Fibroblast of lung (primary cell): ENCODE measurements at places on chromosomes 3 and 15.

DNA sequence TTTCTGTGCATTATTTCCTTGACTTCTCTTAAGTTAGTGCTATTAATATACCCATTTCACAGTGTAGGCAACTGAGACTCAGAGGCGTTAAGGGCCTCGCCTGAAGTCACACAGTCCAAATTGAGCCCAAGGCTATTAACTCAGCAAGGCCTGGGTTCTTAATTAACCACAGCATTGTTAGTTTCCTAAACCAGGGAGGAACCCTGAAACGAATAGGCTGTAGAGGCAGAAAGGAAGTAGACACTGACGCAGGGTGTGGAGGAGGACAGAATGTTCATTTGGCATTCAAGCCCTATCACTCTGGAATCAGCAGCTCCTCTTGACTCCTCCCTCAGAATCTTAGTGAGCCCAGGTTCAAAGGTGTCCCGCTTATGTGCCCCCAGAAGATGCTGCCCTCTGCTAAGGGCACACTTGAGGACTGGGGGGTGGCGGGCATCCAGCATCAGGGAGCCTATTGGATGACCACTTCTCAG, 13.9 kb downstream of the ARHGEF3 start:
- no peak for DNase-seq

- DNase-seq, result peak; percentile 68
These were observed 79.9 kb upstream of the HACD2 start for GRCh38 chr3:123664753-123665152.

DNA sequence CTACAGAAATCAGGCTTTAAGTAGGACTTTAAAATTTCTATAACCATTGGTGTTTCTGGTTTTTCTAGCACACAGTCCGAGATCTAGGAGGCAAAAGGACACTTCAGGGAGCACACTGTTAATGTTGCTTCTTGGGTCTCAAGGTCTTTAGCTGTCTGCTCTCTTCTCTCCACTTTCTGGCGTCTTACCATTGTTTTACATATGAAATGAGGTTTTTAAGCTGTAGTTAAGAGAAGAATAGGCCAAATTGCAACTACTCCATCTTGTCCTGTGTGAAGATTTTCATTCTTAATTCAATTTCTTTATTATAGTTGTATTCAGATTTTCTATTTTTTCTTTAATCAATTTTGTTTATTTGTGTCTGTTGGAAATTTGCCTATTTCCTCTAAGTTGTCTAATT, 151.4 kb downstream of the WNT7A start:
- DNase-seq, result no peak

DNA sequence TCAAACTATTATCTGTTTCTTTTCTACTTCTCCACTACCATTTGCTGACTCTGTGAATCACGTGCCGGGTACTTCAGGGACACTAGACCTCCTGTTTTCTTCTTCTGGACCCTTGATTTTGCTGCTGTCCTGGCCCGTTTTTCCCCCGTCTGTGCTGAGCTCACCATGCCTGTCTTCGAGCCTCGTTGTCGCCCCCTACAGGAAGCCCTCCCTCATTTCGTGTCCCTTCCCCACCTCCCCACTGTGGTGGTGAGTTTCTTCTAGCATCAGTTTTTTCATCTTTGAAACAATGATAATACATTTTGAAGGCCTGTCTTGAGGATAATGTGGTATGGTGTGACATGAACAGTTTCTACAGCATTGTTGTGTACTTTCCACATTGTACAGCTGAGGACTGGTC, 12.8 kb downstream of the GABRG3 start:
- no peak for DNase-seq

- no peak for DNase-seq
These were observed 178.9 kb downstream of the POLR2M start for GRCh38 chr15:57885435-57885834.

DNA sequence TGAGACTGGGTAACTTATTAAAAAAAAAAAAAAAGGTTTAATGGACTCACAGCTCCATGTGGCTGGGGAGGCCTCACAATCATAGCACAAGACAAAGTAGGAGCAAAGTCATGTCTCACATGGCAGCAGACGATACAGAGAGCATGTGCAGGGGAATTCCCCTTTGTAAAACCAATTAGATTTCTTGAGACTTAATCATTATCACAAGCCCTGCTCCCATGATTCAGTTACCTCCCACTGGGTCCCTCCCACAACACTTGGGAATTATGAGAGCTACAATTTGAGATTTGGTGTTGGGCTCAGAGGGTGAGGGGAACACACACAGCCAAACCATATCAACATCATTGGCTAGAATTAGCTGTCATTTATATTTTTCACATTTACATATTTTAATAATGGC, 221.0 kb downstream of the RSRC1 start:
- DNase-seq, result no peak

GRCh38 chr15:68623301-68623892, 44.6 kb downstream of the CORO2B start:
- peak; percentile 45 for DNase-seq

DNA sequence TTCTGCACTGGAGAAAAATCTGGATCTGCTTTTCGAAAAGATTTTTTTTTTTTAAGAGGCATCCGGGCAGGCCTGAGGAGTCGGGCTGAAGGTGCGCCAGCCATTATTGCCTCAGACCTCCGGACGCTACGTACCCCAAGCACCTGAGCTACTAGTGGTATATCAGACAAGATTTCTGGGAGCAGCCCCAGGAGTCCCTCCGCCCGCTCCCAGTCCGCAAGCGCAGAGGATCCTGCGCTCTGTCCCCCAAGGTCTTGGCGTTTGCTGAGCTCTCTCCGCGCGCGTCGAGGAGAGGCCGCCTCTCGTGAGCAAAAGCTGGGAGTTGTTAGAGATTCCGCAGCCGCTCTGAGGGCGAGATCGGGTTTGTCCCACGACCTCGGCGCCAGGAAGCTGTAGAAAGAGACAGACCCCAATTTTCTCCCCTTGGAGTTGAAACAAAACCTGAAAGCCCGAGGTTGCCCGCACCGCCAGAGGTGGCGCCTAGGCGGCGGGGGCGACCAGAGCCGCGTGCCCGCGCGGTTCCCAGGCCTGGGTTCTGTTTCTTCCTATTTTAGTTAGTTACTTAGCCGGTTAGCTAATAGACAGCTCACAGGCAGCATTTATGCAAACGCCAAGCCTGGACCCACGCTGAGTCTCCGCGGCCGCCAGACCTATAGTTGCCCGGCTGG, 72.5 kb upstream of the POLG start:
- no peak for DNase-seq

DNA sequence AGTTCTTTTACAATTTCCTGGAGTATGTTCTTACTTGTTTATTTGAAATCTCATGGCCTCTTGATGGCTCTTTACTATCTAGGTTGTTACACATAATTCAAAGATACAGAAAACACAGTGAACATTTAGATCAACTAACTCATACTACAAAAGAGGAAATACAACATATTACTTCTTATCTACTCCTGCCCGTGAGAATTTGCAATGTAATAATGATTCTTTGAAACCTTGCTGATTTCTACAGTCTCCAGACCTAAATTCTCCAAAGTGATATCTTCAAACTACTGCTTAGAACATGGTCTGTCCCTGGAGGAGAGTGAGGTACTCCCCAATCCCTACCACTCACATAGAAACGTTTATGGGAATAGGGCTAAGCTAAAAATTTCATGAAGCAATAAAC, 29.9 kb upstream of the GOLGA8B start:
- DNase-seq, result no peak

DNA sequence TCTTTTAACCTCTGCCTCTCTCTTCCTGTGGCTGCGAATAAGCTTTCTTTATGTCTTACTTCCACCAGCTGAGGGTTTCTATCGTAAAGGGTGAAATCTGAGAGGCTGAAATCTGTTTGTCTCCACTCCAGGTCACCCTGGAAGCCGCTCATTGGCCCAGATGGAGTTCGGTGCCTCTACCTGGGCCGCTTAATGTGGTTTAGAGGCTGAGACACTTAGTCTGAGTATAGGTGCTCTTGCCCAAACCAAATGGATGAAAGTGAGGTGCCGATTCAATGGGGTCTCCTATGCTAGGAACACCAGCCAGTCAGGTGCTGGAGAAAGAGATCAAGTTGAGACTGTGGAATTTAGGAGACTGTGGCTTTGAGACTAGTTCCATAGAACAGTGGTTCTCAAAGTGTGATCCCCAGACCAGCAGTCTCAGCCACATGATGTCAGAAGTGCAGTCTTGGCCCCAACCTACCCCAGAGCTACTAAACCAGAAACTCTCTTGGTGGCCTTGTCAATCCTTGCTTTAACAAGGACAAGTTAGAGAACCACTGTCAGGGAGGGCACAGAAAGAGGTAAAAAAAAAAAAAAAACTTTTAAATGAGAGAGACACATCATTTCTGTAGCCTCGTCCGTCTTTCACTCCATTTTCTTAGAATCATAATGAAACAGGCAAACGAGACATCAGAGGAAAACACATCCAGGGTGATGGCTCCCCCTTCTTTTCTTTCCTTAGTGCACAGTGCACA, 54.9 kb upstream of the CCR2 start:
- DNase-seq, result no peak

GRCh38 chr15:60643555-60643954, 164.6 kb upstream of the ICE2 start:
- DNase-seq, result no peak

GRCh38 chr3:152197451-152197850, 71.3 kb upstream of the MBNL1 start:
- peak; percentile 45 for DNase-seq

DNA sequence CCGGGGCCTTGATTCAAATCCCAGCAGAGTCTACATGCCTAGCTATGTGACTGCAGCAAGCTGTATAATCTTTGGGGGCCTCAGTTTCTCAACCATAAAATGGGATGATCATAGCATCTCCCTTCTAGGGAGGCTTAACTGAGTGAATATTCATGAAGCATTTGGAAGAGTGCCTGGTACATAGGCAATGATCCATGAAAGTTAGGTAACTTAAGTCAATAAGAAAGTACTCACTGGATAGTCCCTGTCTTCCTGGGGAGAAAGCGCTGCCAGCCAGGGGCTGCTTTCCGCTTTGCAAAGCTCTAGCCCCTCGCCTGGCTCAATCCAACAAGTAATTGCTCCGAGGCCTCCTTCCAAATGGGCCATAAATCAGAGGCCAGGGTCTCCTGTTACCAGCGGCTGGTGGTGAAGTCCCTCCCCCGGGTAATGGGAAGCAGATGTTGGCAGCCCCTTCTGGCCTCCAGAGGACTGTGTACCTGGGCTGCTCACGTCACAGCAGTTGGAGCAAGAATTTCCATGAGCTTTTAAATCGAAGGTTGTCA, 521.9 kb upstream of the PROK2 start:
- DNase-seq, result peak; percentile 58

DNA sequence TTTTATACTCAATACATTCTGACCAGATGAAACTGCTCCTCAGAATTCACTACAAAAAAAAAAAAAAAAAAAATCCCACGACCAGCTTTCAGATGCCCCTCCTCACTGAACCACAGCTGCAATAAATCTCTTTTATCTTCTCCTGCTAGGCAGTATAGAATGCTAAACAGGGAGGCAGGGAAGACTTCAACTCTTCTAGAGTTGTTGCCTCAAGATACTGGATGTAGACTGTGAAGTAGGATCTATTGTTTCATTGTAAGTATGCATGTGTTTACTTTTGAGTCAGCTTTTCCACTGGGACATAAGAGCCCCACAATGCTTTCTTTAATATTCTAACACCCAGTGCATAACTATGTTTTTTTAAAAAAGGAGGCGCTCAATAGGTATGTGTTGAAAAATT, 401.4 kb downstream of the TBL1XR1 start:
- DNase-seq, result peak; percentile 64
